ENCODE measurements at places on chromosomes 12 and 14.

DNA sequence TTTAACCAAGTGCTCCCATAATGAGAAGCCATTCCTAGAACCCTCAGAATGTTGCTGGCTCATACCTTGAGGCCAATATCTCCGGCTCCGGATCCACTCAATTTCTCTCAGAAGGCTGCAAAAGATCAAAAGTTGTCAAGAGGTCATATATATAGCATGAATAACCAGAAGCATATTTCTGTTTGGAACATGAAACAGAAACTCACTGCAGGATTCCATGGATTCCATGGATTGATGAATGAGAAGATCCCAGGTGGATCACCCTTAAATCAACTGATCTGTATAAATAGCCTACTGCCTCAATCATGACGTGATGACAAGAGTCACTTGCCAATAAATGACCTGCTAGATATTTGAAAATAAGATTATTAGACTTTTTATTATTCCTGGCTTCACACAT is 3.3 kb upstream of the NT5DC3 start:
- no peak for DNase-seq

DNA sequence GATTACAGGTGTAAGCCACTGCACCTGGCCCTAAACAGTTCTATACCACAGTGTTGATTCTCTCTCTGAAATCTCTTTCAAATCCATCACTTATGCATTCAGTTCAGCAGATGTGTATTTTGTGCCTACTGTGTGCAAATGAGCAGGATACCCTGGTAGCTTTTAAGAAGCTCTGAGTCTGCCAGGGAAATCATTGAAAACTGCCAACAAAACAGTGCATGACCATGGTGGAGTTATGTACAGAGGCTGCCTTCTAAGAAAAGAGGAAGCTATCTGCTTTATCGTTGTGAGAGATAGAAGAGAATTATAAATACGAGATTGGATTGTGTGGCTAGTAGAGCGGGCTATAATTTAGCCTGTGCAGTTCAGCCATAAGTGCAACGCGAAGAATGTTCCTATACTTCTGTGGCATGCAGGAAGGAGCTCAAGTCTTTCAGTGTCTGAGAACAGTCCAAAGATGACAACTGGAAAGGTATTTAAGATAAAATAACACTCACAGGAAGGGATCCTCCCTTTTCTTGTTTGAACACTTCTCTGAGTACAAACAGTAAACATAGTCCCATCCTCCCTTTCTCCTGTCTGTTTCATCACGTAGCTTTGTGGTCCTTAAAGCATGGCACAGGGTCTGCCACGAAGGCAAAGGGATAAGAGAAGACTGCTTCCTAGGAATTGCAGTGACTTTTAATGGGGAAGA is 4.3 kb downstream of the DIP2B start:
- DNase-seq, result no peak

- no peak for DNase-seq
Measured at GRCh38 chr14:88426271-88426670, 40.8 kb downstream of the SPATA7 start.

- no peak for DNase-seq
Measured at GRCh38 chr12:117790948-117791347, 177.8 kb downstream of the KSR2 start.

DNA sequence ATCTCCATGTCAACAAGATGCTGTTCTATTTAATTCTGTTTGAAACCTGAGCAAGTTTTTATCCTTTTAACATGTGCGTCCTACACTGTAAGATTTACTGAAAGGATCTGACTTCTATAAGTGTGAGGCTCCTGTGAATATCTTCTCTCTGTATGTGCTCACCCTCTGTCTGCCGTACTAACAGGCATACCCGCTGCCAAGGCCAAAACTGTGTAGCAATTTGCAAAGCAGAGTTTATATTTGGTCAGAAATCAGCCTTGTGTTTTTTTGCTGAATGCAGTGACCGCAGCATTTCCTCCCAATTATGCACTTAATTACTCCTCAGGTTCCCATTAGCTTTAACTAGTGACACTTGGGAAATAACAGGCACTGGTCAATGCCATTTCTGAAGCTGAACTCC is 12.3 kb downstream of the CHST11 start:
- no peak for DNase-seq

- DNase-seq, result no peak
Measured at GRCh38 chr12:68981516-68981915, 48.5 kb upstream of the CPM start.

GRCh38 chr12:40946612-40947194 is 241.4 kb upstream of the PDZRN4 start:
- DNase-seq, result no peak

DNA sequence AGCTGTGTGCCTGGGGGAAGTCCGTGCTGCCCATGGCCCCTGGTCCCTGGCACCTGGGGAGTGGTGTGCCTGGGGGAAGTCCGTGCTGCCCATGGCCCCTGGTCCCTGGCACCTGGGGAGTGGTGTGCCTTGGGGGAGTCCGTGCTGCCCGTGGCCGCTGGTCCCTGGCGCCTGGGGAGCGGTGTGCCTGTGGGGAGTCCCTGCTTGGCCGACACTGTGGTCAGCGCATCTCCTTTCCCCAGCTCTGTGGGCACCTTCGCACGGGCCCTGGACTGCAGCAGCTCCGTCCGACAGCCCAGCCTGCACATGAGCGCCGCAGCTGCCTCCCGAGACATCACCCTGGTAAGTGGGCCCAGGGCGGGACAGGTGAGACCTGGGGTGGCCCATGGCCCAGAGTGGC is 14.5 kb upstream of the CRIP2 start:
- DNase-seq, result no peak

DNA sequence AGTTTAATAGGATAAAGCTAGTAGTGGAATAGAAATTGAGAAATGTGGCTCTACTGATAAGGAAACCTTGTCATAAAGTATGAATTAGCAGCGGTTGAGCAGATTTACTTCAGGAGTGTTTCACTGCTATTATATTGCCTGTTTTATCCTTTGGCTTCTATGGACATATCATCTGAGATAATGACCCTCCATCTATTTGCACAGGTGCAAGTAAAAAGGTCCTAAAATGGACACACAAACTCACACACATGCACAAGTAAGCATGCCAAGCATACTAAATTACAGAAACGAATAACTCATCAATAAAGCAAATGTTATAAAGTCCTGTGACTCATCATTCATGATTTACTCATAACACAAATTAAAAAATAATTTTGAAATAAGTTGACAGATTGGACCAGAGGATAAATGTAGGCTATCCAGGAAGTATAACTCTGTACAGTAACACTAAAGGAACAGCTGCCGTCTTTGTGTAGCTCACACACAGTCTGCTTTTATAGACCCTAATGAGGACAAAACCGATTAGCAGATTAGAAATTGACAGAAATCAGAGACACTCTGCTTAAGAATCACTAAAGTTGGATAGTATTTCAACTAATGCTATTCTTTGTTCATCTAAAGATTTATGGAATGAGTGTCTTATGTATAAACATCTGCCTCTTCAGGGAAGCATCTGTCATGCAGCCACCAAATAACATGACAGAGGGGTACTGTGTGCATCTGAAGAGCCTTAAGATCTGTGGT is 73.9 kb downstream of the SYT1 start:
- DNase-seq, result no peak

GRCh38 chr14:48289701-48290100 is 614.3 kb upstream of the MDGA2 start:
- DNase-seq, result no peak

GRCh38 chr12:21677622-21678277 is 20.1 kb upstream of the LDHB start:
- DNase-seq, result no peak

DNA sequence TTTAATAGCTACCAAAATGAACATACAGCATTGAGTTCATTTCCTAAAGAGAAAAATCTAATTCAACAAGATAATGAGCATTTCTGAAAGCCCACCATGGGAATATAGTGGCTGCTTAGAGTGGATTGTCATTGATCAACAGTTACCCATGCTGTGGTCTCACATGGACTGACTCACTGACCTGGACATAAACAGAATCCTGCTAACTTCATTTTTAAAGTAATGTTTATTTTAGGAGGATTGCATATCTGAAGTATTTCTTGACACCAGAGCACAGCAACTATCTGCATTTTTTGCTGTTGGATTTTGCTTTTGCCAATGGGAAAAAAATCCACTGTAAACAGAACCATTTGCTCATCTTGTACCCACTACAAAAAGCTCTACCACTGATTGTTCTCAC is 71.7 kb downstream of the KCNC2 start:
- DNase-seq, result no peak

- DNase-seq, result no peak
Measured at GRCh38 chr12:19461999-19462398, 22.7 kb downstream of the AEBP2 start.

- DNase-seq, result no peak
Measured at GRCh38 chr14:70894868-70895267, 12.4 kb upstream of the PCNX1 start.

DNA sequence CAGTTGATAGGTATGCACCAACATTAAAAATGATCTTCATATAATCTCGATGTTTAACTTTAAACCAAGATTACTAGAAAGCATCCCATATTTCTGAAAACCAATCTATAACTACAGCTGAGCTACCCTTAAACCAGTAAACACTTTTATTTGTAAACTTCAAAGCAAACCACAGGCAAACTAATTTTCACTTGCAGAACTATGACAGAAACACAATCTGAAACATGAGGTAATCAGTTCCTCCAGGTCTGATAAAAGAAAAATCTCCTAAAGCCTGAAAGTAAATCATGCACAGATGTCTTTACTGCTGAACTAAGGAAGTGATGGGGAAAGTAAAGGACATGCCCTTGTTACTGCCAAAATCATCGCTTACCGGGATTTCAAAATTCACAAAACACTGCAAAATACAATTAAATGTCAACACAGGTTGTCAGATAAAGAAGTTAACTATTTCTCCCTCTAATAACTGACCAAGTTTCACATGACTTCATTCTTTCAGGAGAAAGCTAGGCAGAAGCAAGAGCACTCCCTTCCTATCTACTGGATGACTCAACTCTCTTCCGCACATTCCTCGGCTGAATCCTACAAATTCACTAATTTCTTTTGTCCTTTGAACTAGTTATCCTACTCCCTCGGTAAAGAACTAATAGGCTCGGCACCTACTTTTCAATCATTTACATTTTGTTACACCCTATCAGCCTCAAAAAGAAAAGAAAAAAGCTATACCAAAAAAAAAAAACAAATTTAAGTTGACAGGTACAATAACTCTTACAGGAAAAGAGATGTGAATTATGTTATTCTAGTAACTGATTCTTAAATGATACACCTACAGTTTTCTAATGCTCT is 1.4 kb downstream of the EEA1 start:
- DNase-seq, result no peak

DNA sequence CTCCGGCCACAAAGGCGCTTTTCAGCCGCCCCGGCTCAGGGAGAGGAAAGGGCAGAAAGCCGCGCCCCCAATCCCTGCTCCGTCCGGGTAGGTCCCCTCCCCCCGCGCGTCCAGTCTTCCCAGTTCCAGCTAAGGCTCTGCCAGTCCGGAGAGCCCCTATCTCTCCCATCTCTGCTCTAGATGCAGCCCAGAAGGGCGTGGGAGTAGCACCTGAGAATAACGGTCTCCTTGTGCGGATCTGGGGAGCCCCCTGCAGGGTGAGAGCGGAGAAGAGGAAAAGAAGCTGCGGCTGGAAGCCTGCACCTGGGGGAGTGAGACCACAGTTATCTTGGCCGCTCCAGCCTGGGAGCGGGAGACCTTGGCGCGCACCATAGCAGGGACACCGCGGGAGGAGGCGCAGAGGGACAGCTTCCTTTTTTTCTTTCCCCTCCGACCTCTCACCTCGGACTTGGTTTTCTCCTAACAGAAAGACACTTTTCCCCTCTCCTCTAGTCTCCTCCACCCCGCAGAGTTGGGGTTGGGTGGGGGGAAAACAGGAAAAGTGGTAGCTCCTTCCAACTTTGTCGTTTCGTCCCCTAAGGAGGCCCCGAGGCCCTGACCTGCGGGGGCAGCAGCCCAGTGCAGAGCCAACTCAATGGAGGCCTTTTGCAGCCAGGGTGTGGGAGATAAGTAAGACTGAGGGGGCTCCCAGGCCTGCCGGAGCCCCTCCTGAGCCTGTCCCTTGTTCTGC is 2.4 kb downstream of the DHH start:
- DNase-seq, result no peak

GRCh38 chr12:76441016-76441415 is 92.8 kb upstream of the BBS10 start:
- no peak for DNase-seq

DNA sequence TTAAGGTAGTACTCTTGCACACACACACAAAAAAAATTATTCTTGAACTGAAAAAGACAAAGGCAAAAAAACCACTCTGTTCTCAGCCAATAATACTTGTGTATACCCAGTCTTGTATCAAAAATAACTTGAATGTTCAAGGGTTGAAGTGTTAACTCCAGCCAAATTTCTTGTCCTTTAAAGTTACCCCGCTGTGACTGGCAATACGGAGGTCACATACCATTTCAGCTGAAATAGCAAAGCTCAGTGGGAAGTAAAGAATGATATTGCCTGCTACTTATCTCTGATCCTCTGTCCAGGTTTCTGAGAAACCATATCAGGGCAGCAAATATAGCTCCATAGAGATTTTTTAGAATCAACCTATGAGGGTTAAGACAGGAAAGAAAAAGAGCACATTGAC is 167.4 kb downstream of the C12orf50 start:
- no peak for DNase-seq

DNA sequence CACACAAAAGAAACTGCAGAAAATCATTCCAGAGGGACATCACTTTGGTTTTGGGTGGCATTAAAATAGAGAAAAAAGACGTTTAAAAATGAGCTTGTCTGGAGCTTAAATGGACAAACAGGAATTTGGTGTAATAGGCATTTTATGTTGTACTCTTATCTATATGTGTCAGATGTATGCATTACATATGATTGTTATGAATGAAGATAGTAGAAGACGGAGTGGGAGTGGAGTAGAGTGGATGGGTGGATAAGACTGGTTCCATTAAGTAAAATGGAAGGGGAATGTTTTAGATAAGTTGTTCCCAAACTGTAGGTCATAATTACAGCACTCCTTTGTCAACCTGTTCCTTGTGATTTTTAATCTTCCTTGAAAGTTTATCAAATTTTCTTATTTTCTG is 1.9 kb downstream of the CCDC91 start:
- no peak for DNase-seq

DNA sequence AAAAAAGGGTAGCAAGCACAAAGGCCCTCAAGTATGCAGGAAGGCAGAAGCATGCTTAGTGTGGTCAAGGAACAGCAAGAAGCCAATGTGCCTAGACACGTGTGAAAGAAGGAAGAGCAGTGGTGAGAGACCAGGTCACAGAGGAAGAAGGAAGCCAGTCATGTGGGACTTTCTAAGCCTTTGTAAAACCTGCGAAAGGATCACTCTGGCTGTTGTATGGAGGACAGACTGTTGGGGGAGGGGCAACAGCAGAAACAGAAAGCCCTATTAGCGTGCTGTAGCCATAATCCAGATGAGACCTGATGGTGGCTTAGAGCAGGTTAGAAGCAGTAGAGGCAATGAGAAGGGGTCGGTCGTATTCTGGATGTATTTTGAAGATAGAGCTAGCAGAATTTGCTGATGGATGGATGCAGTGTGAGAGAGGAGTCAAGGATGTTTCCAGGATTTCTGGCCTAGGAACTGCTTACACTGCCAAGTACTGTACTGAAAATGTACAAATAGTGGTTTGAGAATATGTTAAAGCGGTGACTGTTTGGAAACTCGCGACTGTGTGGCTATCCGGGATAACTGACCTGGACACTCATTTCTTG is 5.7 kb upstream of the MLF2 start:
- DNase-seq, result no peak

GRCh38 chr12:120740871-120741270 is 15.2 kb downstream of the ACADS start:
- DNase-seq, result no peak

GRCh38 chr12:62724947-62725451 is 210.0 kb downstream of the PPM1H start:
- DNase-seq, result no peak

- no peak for DNase-seq
Measured at GRCh38 chr14:49882826-49883694, 9.8 kb upstream of the ARF6 start.
